ENCODE measurements at places on chromosomes 13 and 19.
A peak's percentile ranks its signal among the peaks of the same experiment; 100 is the strongest.

- no peak for DNase-seq
These were observed 1531.4 kb upstream of the SLC10A2 start for GRCh38 chr13:104597546-104598180.

- no peak for DNase-seq
These were observed 124.4 kb downstream of the SIPA1L3 start for GRCh38 chr19:38031423-38031770.

DNA sequence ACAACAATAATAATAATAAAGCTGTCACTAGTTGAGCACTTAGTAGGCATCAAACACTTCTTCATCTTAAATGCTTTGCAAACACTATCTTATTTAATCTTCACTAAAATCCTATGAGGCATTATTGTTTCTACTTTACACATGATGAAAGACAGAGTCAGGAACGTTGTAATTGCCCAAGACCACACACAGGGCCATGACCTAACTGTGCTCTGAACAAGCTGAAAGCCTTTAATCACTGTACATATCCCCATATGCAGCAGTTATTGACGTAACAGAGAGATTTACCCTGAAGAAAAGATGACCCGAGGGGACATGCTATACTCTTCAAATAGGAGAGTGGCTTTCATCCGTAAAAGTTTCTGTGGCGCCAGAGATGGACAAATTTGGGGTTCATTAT, 53.0 kb downstream of the SACS start:
- DNase-seq = no peak

- DNase-seq = no peak
These were observed 545 bp upstream of the ISYNA1 start for GRCh38 chr19:18438331-18439024.

DNA sequence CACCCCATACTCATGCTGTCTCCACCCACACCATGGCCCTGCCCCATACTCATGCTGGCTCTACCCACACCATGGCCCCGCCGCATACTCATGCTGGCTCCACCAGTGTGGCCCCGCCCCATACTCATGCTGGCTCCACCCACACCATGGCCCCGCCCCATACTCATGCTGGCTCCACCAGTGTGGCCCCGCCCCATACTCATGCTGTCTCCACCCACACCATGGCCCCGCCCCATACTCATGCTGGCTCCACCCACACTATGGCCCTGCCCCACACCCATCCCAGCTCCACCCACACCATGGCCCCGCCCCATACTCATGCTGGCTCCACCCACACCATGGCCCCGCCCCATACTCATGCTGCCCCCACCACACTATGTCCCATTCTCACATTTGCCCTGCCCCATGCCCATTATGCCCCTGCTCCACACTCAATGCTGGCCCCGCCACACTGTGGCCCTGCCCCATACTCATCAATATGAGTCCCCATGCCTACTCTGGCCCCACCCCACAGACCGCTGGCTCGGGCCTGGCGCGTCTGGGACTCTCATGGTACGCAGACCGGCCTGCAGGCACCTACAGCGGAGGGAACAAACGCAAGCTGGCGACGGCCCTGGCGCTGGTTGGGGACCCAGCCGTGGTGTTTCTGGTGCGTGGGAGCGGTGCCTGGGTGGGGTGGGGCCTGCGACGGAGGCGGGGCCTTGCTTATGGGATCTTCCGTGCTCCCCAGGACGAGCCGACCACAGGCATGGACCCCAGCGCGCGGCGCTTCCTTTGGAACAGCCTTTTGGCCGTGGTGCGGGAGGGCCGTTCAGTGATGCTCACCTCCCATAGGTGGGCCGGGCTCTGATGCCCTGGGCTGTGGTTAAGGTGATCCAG, 3.7 kb upstream of the ARHGAP45 start:
- peak; percentile 60 for DNase-seq

DNA sequence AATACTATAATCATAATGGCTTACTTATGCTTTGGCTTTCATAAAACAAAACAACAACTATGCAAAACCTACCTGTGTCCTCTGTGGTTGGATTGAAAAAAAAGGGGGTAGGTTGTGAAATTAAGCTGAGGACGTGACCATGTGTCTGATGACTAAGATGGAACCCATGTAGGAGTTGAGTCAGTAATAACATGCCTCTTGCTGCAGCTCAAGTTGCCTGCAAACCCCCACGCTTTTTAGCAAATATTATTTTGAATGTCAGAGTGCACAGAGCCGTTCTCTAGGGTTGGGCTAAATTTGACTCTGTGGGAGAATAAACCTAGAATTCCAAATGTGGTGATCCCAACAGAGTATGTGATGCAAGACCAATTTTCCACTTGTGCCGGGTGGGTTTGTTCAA, 209.3 kb downstream of the KCNRG start:
- no peak for DNase-seq

- DNase-seq = no peak
These were observed 63.9 kb downstream of the CEBPG start for GRCh38 chr19:33437393-33437820.

GRCh38 chr13:94030415-94031119, 448.9 kb downstream of the DCT start:
- no peak for DNase-seq

GRCh38 chr19:53883231-53883661, 1.2 kb downstream of the PRKCG start:
- no peak for DNase-seq

DNA sequence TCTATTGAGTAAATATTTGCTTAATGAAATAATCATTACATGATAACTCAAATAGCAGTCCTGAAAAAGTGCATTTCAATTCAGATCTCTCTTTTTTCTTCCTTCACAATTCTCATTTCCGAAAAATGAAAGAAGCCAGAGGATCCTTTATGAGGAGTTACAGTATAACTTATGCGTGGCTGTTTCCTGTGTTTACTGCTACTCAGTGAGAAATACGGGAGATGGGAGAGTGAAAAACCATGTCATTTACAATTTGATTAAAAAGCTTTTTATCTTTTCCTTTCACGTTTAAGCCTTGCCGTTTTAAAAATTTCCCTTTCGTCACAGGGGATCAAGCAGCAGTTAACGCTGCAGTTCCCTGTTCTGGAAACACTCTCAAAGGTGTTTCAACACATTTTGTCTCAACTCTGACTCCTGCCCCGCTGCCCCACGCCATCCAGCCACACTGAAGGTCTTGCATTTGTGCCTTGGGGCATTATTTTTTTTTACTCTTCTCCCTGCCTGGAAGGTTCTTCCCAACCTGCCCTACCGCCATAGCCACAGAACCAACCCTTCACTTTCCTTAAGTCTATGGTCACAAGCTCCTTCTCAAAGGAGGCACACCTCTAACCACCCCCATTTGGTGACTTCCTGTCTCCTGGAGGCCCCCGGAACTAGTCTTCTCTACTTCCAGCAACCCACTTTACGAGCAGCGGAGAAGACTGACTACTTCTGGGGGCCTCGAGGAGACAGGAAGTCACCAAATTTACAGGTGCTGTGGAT, 17.0 kb downstream of the KL start:
- no peak for DNase-seq

GRCh38 chr19:919199-920050, 2.3 kb downstream of the KISS1R start:
- DNase-seq = no peak

DNA sequence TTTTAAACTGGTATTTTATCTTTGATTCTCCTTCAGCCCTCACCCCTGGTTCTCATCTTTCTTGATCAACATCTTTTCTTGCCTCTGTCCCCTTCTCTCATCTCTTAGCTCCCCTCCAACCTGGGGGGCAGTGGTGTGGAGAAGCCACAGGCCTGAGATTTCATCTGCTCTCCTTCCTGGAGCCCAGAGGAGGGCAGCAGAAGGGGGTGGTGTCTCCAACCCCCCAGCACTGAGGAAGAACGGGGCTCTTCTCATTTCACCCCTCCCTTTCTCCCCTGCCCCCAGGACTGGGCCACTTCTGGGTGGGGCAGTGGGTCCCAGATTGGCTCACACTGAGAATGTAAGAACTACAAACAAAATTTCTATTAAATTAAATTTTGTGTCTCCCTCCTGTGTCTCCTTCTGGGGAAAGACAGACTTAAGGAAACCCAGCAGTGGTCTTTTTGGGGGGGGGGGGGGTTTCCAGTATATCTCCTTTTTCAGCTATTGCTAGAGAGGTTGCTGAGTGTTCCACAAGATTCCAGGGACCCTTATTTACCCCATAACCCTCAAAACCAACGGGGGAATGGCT, 1.5 kb upstream of the RAD23A start:
- DNase-seq = no peak

- no peak for DNase-seq
These were observed 63.4 kb upstream of the C1QTNF9B start for GRCh38 chr13:23960566-23961156.

- peak; percentile 6 for DNase-seq
These were observed 27.7 kb downstream of the TUBA3C start for GRCh38 chr13:19153782-19154450.

DNA sequence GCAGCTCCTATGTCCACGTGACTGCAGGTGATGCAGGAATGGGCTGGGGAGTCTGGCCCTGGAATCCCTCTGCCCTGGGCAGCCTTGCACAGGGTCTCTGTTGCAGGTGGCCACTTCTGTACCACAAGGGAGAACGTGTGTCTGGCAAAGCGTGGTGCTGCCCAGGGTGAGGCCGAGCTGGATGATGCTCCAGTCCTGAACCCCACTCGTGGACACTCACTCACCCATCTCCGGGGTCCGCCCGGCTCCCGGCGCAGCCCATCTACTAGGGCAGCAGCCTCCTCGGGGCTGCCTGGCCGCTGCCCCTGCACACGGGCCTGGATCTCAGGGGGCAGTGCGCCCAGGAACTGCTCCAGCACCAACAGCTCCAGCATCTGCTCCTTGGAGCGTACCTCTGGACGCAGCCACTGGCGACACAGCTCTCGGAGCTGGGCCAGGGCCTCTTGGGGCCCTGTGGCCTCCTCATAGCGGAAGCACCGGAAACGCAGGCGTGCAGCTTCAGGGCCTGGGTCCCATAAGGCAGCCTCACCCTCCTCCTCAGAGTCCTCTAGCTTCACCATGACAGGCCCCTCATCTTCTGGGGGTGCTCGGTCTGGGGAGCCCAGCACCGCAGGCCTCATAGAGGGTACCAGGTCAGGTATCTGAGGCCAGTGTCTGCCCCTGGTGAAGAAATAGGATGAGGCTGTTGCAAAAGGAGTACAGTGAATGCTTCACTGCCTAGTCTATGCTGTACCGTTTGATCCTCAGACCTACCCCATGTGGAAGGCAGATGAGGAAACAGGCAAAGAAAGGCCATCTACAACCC, 2.2 kb downstream of the MZF1 start:
- no peak for DNase-seq

GRCh38 chr19:35438527-35438926, 9.5 kb upstream of the FFAR2 start:
- no peak for DNase-seq

DNA sequence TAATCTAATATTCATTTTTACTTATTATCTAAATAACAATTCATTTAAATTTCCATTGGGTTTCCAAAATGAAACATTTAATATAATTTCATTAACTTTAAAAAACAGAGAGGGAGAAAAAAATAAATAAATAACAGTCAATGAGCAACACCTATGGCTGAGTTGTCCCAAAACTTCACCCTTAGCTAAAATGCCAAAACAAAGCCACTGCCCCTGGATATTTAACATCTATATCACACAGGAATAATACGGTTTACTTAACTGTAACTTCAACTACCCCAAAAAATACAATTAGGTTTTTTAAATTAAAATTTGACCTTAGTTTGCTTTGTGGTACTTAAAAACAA, 541 bp downstream of the ELF1 start:
- no peak for DNase-seq

DNA sequence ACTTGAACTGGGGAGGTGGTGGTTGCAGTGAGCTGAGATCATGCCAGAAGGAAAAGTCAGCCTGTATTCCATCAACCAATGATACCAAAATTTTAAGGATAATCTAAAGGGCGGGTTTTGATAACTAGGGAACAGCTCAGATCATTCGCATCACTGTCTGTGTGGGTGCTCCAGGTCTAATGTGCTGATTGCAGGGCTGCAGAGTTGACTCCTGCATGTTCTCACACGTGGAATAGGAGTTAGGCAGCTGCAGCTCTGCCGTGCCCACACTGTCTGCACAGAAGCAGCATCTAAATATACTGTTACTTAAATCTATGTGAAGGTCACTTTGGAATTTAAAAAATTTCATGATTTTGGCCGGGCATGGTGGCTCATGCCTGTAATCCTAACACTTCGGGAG, 4.3 kb upstream of the PARP4 start:
- DNase-seq = no peak
